Stimulated activated CD4-positive, alpha-beta T cell treated with anti-CD3 and anti-CD28 coated beads, TNF-alpha, amount 100 ng/mL, for 48 hours (primary cell): ENCODE measurements at places on chromosomes 6 and 20.

- DNase-seq, result no peak
Measured at GRCh38 chr20:19945732-19946670, 71.2 kb upstream of the NAA20 start.

DNA sequence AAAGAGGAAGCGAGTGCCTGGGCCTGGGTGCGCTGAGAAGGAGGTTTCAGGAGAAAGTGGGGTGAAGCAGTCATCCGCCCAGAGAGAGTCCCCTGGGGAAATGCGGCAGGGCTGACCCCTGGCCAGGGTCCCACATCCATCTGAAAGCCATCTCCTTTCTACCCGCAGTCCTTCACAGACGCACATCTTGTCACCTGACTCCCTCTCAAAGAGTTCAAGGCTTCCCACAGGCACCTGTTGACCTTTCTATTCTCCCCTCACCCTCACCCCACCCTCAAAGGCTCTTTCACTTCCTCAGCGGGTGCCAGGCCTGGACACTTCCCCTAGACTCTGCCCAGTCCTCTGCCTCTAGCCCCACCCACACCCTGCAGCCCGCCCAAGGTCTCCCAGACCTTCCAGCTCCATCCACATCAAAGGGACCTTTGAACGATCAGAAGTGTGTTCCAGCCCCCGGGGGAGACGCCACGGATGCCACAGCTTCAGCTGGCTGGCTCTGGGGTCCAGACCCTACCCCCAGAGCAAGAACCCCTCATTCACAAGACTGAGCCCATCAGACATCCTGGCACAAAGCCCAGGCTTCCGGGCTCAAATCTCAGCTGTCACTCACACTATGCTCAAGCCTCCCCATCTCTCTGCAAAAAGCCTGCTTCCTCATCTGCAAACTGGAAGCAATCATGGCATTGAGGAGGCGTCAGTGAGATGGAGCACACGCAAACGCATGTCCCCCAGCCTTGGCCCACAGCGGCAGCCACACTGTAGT is 2.1 kb downstream of the CTSZ start:
- no peak for DNase-seq

GRCh38 chr6:15675536-15676220 is 12.8 kb upstream of the DTNBP1 start:
- DNase-seq, result no peak

DNA sequence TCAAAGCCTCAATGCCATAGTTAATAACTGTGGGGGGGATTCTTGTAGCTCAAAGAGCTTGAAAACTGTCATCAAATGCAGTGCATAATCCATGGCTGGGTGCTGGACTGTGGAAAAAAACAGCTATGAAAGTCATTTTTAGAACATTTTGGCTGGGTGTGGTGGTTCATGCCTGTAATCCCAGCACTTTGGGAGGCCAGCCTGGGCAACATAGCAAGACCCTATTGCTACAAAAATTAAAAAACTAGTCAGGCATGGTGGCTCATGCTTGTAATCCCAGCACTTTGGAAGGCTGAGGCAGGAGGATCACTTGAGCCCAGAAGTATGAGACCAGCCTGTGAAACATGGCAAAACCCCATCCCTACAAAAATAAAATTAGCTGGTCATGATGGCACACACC is 12.2 kb downstream of the TCFL5 start:
- no peak for DNase-seq

DNA sequence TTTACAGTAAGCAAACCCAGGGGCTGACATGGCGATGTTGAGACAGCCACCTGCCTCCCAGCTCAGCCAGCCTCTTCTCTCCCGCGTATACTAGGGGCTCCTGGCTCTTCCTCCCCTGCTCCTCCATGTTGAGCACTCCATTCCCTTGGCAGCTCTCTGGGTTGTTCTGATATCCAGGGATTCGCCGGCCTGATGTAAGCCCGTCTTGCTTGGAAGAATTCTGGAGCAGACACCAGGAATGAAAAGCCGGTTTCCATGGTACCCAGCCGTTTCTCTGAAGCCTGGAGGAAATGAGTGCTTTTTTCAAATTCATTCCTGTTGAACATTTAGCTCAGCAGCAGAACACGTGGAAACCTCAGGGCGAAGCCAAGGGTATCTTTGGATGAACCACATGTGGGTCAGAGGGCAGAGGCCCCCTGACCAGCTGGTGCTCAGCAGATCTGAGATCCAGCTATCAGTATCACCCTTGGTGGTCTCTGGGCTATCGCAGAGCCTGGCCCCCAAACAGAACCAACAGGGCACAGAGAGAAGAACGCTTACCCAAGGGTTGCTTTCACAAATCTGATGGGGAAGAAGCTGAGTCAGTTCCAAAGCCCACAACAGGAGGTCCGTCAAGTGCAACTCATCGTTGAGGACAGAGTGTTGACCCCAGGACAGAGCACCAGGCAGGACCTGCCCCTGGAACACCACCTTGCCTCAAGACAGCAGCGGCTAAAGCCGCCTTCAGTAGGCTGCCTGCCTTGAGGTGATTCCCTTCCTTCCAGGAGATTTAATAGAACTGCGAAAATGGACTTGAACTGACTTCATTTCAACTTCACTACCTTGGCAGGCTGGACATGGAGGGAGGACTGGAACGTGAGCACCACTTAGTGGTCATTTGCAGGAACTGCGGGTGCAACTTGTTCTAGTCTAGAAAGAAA is 96.1 kb upstream of the RIN2 start:
- DNase-seq, result peak; percentile 11

GRCh38 chr20:35992713-35993335 is 24.4 kb downstream of the CNBD2 start:
- peak; percentile 4 for DNase-seq

DNA sequence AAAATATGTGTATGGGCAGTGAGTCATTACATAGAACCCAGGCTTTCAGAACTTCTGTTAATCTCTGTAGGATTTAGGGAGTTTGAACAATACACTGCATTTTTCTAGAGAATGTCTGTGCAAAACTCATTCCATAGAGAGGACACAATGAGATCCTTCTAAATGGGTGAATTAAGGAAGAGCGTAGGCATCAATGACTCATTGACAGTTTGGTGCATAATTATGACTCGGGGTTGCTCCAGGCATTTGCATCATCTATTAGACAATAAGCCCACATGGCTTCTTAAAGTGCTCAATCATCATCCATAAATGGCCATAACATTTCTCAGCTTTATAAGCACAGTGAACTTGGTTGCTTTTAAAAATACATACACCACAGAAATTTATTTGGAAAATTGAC is 625.5 kb downstream of the CDH26 start:
- DNase-seq, result no peak

DNA sequence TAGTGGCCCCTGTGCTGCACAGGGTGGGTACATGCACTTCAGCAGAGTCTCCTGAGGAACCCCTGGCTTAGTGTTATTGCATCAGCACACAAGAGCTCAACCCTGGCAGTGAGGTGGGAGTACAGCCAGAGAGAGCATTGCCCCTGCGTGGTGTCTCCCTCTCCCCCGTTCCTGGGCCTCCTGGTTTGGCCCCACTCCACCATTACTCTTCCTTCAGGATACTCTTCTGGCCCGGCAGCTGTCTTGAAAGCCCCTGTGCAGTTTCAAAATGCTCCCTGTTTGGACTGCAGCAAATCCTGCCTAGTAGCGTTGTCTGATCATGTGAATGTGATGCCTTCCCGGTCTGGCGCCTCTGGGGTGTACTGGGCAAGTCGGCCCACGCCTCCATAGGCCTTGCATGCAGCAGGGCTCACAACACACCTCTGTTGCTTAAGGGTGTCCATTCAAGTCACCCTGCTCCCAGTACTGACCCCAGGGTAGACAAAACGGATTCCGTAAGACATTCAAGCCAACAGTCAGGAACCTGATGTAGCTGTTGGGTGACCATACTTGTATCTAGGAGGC is 32.1 kb downstream of the TXNDC5 start:
- DNase-seq, result no peak

- DNase-seq, result no peak
Measured at GRCh38 chr6:80594461-80594860, 488.0 kb downstream of the BCKDHB start.

- no peak for DNase-seq
Measured at GRCh38 chr6:49336514-49337131, 126.4 kb downstream of the MMUT start.

GRCh38 chr6:15968519-15968918 is 160.4 kb upstream of the MYLIP start:
- DNase-seq, result no peak

- no peak for DNase-seq
Measured at GRCh38 chr6:51793393-51793792, 294.0 kb downstream of the PKHD1 start.

DNA sequence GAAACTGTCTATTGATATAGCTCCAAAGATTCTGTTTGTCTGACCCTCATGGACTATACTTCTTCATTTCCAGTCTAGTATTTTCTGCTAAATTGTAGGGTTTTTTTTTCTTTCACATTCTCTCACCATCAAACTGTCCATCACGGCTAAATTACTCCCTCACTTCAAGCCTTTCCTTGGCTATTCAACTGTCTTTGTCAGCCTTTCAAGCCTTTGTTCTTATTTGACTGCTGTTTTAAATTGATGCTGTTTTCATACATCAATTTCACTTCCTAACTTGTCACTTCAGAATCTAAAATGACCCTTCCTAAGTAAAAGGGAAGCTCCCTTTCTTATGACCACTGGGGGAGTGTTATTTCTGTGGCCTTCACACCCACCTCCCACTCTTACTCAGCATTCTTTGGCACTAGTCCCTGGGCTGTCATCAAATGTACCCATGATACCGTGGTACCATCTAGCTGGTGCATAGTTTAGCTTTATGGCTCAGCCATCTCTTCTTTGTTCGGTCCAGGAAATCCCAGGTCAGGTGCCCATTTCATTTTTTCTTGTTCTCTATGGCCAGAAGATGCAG is 8.6 kb downstream of the GJA1 start:
- DNase-seq, result no peak

DNA sequence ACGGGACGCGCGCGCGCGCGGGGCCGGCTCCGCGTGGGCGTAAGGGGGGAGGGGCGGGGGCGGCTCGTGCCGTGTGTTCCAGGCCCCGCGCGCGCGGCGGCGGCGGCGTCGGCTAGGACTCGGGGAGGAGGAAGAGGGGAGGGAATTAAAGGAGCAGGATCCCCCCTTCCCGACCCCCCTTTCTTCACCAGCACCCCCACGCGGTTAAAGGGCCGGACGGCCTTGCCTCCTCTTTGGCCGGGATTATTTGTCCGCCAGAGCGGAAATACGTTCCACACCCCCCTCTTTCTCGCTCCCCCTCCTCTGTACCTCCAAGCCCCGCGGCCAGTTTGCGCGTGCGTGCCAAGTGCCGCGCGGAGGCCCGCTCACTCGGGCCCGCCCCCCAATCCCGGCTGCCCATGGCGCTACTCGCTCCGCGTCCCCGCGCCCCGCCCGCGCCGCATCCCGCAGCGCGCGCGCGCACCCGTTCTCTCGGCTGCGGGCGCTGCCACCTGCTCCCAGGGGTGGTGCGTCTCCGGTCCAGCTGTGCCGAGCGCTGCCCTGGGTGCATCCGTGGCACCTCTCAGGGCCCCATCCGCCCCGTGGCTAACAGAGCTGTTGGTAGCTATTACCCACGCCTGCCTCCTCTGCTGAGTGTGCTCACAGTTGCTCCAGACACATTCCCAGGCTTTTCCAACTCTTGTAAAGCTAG is at the start of gene ZBTB12:
ZBTB12 (minus strand) TSS at position 134 of the 691 bp plus-strand sequence. CDS start 781 bp downstream, outside the sequence.
- peak; percentile 83 for DNase-seq

DNA sequence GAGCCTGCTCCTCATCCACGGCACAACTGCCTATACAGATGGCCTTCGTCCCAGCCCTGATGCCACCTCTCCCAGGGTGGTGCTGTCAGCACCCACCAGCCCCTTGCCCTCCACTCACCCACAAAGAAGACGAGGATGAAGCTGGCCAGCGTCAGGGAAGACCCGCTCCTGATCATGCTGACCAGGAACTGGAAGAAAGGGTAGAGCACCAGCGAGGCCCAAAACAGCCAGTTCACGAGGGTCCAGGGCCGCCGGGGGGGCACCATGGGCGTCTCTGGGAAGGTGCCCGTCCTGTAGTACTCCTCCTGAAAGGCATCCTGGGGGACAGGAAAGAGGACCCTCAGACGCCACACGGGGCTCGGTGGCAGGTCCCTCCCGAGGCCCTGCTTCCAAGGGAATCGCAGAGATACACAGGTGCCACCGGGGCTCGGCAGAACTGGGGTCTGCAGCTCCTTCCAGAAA is 134.5 kb downstream of the AGPAT4 start:
- DNase-seq, result no peak

- DNase-seq, result no peak
Measured at GRCh38 chr6:143839196-143839595, 3.9 kb upstream of the LTV1 start.

DNA sequence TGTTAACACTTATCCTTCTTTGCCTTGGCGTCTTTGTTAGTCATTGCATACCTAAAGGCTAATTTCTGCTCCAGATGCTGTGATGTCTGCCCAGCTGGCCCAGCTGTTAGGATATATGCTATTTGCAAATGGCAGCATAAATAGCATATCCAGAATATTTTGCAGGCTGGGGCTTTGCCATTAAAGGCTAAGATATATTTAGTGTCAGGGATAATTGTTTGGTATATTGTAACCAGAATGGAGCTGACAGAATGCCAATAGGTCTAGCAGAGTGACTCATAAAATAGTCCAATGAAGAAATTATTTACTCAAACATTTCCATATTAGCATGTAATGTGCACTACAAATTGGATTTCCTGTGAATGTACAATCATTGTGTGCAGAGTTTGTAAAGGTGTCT is 584.1 kb upstream of the FLRT3 start:
- no peak for DNase-seq

DNA sequence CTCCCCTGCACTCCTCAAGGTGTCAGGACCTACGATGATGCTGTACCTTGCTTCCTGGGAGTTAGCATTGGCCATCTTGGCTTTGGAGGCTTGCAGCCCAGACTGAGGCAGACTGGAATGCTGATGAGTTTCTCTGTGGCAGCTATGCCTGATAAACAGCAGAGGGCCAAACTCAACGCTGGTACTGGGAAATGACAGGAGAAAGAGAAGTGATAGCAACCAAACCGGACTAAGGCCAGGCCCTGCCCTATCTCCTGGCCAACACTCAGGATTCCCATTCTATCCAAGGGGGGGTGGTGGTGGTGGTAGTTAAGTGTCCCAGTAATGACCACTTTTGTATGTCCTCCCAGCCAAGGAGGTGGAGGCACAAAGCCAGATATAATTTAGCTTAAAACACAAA is 90.0 kb upstream of the DTNBP1 start:
- DNase-seq, result no peak

DNA sequence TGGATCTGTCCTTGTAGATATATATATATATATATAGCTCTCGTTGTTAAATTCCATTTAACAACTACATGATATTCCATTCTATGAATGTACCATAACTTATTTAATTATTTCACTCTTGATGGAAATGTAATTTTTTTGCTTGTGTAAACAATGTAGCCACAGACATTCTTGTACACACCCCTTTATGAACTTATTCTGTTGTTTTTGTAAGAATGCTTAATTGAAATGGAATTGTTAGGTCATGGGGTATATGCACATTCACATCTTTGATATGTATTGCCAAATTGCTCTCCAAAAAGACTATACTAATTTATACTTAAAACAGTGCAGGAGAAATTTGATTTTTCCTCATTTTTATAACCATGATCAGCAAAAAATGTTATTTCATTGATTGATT is 67.2 kb downstream of the MAP3K4 start:
- no peak for DNase-seq

GRCh38 chr6:14275493-14275851 is 157.9 kb downstream of the CD83 start:
- DNase-seq, result no peak
